Vagina (tissue), 2 donors: ENCODE measurements at places on chromosomes 4 and X. TPM values are rescaled to one million over a fixed set of nuclear protein-coding genes. Genes with fewer than 3 reads are reported as not detected.

Gene POF1B
- 18.7 TPM for total RNA-seq

Gene GDPD2
- not detected for total RNA-seq

Gene TBX22
- not detected for total RNA-seq

Gene GLRA3
- not detected for total RNA-seq

Gene MAGED4B
- total RNA-seq, result 19.6 TPM

Gene TRIM75
- total RNA-seq, result not detected

Gene RAPGEF2
- total RNA-seq, result 32.4 TPM

Gene KDR
- 19.4 TPM for total RNA-seq

Gene SOWAHD
- total RNA-seq, result not detected

Gene PPP4R3C
- total RNA-seq, result not detected

Gene KCNE5
- 1.2 TPM for total RNA-seq

Gene HTN3
- total RNA-seq, result not detected

Gene PABPC1L2B
- total RNA-seq, result not detected

Gene MAGEB10
- total RNA-seq, result not detected

Gene MTNR1A
- total RNA-seq, result not detected

Gene CLIC2
- total RNA-seq, result 15.5 TPM

Gene MXRA5
- 4.7 TPM for total RNA-seq

Gene DUX4
- total RNA-seq, result not detected

Gene RHOXF2
- total RNA-seq, result not detected

Gene GUF1
- 11.5 TPM for total RNA-seq

Gene PPAT
- total RNA-seq, result 3.7 TPM

Gene HMGB2
- 56.7 TPM for total RNA-seq

Gene ASB12
- total RNA-seq, result not detected

Gene F8A1
- 8.1 TPM for total RNA-seq
